GM23338 (cell line): ENCODE measurements at places on chromosomes 1 and 21. TPM values are rescaled to one million over a fixed set of nuclear protein-coding genes. Genes with fewer than 3 reads are reported as not detected.

GCSAML gene
- not detected in 2 replicates for total RNA-seq

OSBPL9 gene
- total RNA-seq, result 74.9 and 82.7 TPM in 2 replicates

COL8A2 gene
- 4.9 and 5.0 TPM in 2 replicates for total RNA-seq

RAD54L gene
- 32.5 and 48.1 TPM in 2 replicates for total RNA-seq

RHBDL2 gene
- total RNA-seq, result 0.08 and 0.90 TPM in 2 replicates

CXADR gene
- 207 and 227 TPM in 2 replicates for total RNA-seq

GJA9 gene
- total RNA-seq, result not detected in 2 replicates

LINGO4 gene
- not detected in 2 replicates for total RNA-seq

BMP8B gene
- 0.43 and 0.90 TPM in 2 replicates for total RNA-seq

KPRP gene
- not detected in 2 replicates for total RNA-seq

LRRC38 gene
- total RNA-seq, result 0.17 TPM in 1 of 2 replicates, not detected in the other

EXO1 gene
- total RNA-seq, result 23.7 and 34.0 TPM in 2 replicates

OVAAL gene
- not detected in 2 replicates for total RNA-seq

ATP5PB gene
- 272 and 300 TPM in 2 replicates for total RNA-seq

AK5 gene
- total RNA-seq, result 8.8 and 18.3 TPM in 2 replicates

INSRR gene
- not detected in 2 replicates for total RNA-seq

GBP4 gene
- total RNA-seq, result 0.03 TPM in 1 of 2 replicates, not detected in the other

NR1I3 gene
- total RNA-seq, result not detected in 2 replicates

CAPN8 gene
- total RNA-seq, result not detected in 2 replicates

KRTAP13-2 gene
- not detected in 2 replicates for total RNA-seq

IVL gene
- not detected in 2 replicates for total RNA-seq

KLHDC9 gene
- total RNA-seq, result 5.6 and 6.3 TPM in 2 replicates

GADD45A gene
- total RNA-seq, result 25.9 and 30.8 TPM in 2 replicates

PODN gene
- total RNA-seq, result 0.24 and 1.0 TPM in 2 replicates

ARHGAP29 gene
- 5.0 and 6.9 TPM in 2 replicates for total RNA-seq

LCE2A gene
- not detected in 2 replicates for total RNA-seq

KRTAP12-2 gene
- not detected in 2 replicates for total RNA-seq

ST6GALNAC3 gene
- 11.6 and 14.2 TPM in 2 replicates for total RNA-seq

OR2L8 gene
- total RNA-seq, result not detected in 2 replicates

CFAP107 gene
- total RNA-seq, result 0.07 TPM in 1 of 2 replicates, not detected in the other

UBXN10 gene
- 0.58 and 0.69 TPM in 2 replicates for total RNA-seq

SIPA1L2 gene
- total RNA-seq, result 12.0 and 17.0 TPM in 2 replicates

S100A1 gene
- 0.66 TPM in 1 of 2 replicates, not detected in the other for total RNA-seq

NT5C1A gene
- total RNA-seq, result not detected in 2 replicates

CSMD2 gene
- 16.6 and 18.8 TPM in 2 replicates for total RNA-seq

GBP3 gene
- total RNA-seq, result not detected in 2 replicates

FRRS1 gene
- total RNA-seq, result 3.7 and 6.8 TPM in 2 replicates

FNDC5 gene
- total RNA-seq, result 1.7 and 2.0 TPM in 2 replicates

SELL gene
- total RNA-seq, result not detected in 2 replicates

PPIE gene
- 24.3 and 27.8 TPM in 2 replicates for total RNA-seq

C1orf141 gene
- total RNA-seq, result not detected in 2 replicates

NME7 gene
- 12.9 and 39.1 TPM in 2 replicates for total RNA-seq
